ENCODE measurements at places on chromosomes 5 and 9.
A peak's percentile ranks its signal among the peaks of the same experiment; 100 is the strongest.

- DNase-seq, result no peak
Measured at GRCh38 chr5:130532786-130533185, 628.5 kb downstream of the CHSY3 start.

DNA sequence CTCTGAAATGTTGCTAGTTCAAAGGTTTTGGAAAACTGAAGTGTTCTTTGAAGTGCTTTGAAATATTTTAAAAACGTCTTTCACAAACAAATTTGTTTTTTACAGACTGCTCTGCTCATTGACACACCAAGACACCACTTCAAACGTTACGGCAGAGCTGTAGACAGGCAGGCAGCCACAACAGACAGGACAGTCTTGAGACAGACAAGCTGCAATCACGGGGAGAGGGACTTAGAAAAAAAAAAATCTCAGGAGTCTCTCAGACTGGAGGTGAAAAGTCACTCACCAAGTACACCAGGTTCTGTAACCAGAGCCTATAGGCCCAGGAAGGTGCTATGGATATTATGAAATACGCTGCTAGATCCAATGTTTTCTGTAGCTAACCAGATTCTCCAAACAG, 135.4 kb downstream of the ISL1 start:
- DNase-seq, result no peak

DNA sequence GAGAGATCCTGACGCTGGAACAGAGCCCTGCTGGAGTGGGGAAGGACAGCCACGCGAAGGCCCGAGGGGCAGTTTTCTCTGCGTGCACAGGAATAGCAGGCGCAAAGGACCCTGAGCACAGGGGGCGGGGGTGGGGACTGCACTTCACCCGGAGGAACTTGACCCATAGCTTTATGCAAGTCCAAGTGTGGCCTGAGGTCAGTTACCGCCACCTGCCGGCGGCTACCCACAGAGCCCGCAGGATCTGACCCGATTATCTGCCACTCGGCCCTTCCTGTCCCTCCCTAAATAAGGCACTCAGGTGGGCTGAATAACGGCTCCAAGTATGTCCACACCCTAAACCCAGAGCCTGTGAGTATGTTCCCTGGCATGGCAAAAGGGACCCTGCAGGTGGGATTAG, 65.4 kb upstream of the FCN1 start:
- no peak for DNase-seq

DNA sequence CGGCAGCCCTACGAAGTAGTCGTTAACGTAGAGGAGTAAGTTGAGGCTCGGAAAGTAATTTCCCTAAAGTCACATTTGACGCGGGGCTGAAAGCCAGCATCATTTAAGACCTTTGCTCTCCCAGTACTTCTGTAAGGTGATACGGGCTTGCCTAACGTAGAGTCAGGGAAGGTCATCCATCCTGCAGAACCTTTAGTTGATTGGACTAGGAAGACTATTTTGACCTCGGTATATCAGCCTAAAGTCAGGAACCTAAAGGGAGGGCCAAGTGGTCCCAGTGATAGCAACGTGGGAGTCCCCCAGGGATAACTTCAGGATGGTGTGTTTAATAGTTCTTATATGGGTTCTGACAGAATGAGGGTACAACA, 657 bp downstream of the NUP214 start:
- DNase-seq, result no peak

DNA sequence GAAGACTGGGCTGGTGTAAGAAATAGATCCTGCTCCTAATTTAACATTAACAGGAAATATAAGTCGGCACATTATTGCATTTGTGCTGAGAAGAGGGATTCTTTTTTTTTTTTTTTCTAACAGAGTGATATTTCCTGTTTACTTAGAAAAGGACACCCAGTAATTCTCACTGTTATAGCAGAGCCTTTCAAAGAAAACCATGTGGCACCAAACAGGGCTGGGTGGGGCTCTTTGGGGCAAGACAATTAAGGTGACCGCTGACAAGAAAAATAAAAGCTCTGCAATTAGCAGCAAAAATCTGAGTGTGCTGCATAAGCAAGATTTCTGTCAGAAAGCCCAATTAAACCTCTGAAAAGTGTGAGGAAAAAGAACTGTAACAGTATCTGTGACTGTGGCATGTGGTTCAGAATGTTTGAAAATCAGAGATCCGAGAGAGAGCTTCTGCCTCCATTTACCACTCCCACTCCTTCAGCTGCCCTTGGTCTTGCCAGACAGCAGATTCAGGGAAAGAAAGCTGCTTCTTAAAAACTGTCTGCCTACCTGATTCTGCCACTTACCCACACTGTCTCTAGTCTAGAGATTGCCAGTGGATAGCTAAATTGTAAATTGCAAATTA, 77.1 kb upstream of the IQGAP2 start:
- no peak for DNase-seq

GRCh38 chr5:158435161-158435616, 576.2 kb upstream of the CLINT1 start:
- no peak for DNase-seq

GRCh38 chr9:100108559-100108958, 9.5 kb downstream of the INVS start:
- DNase-seq, result no peak

- no peak for DNase-seq
Measured at GRCh38 chr5:146091881-146092280, 13.5 kb downstream of the PLAC8L1 start.

DNA sequence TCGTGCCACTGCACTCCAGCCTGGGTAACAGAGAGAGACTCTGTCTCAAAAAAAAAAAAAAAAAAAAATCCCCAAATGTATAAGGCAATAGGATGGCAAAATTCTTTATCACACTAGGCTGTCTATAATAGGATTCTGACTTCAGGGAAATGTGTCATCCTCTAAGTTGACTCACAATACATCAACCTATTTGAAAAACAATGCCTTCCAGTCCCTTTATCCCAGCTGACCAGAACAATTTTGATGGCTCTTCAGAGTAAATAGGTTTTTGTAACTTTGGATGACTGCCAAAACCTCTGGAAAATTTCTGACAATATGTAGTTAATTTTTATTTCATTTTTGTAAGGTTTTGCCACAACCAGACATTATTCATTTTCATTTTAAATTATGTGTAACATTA, 184.1 kb downstream of the CCDC192 start:
- no peak for DNase-seq

- peak; percentile 34 for DNase-seq
Measured at GRCh38 chr5:173327084-173327947, 898 bp downstream of the STC2 start.

GRCh38 chr9:111038331-111039230, at the start of gene LPAR1:
Gene LPAR1, minus strand, starts transcription at chr9:111038470. Its CDS starts 66,353 bp downstream, at chr9:110972117.
- DNase-seq, result no peak

DNA sequence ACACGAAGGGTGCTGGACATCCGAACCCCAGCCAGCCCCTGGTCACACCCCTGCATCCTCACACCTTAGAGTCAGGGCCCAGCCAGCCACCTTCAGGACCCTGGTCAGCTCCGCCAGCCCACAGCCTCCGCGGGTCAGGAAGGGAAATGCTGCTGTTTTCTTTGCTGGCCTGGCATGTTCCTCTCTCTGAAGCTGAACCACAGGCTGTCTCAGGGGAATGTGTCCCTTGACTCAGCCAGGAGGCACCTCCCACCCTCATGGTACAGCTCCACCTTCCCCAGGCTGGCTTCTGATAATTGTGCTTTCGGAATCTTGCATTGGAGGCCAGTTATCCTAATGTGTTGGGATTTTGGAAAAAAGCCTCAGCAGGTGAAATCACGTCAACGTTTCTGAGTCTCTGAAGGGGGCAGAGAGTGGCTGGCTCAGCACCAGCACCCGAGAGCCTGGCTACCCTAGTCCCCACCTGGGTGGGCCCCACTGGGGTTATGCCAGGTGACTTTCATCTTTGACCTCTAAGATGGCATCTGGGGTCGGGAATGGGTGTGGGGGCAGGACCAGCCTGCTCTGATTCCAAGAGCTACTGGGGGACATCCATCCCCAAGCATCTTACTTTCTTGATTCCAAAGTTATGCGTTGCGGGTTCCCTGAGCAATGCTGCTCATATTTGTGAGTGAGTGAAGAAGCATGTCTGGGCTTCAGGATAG, 9.8 kb upstream of the OLFM1 start:
- DNase-seq, result no peak

- DNase-seq, result no peak
Measured at GRCh38 chr9:16720386-16720785, 150.1 kb downstream of the BNC2 start.

GRCh38 chr9:93996863-93997262, 41.7 kb upstream of the BARX1 start:
- no peak for DNase-seq

GRCh38 chr5:109318455-109319108, 91.2 kb downstream of the PJA2 start:
- DNase-seq, result no peak

DNA sequence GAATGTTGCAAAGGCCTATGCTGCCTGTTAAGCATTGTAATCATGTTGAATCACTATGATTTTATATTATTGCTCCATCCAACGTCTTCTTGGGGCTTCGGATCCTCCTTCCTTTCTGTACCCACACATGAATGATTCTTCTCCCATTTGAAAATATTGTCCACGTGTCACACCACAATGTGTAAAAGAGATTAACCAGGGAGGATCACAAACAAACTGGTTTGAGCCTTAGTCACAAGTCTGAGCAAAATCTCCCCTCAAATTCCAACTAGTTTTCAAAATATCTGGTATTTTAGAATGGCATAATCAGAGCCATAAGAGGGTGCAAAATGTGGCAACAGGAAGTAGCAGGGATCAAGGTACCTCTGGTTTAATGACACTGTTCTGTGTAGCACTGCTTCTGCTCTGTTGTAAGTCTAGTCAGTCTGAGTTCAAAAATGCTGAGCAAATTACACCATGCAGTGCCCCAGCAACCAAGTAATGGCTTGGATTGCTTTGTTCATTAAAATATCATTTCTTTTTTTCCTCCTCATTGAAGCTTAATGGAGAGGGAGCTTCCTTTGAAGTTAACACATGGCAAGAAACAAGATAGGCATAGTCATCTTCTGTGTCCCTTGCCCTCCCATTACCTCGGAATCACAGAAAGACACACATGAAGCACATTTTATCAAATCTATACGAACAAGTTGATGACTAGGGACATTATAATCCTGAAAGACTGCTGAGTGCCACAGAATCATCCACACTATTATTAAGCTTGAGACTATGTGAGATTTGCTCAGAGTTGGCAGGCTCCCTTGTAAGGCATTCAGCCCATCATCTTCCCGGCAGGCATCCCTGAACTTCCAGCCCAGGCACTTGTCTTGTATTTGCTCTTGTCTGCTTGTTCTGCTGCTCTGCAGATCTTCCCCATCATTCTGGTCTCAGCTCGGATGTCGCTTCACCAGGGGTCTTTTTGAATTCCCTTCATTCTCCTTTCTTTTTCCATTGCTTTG, 102.0 kb upstream of the PRLR start:
- no peak for DNase-seq

- DNase-seq, result no peak
Measured at GRCh38 chr5:156094001-156094400, 233.0 kb upstream of the SGCD start.

GRCh38 chr5:25964009-25964372, 1074.4 kb downstream of the CDH9 start:
- no peak for DNase-seq

- no peak for DNase-seq
Measured at GRCh38 chr5:115372146-115372545, 75.7 kb upstream of the CCDC112 start.

DNA sequence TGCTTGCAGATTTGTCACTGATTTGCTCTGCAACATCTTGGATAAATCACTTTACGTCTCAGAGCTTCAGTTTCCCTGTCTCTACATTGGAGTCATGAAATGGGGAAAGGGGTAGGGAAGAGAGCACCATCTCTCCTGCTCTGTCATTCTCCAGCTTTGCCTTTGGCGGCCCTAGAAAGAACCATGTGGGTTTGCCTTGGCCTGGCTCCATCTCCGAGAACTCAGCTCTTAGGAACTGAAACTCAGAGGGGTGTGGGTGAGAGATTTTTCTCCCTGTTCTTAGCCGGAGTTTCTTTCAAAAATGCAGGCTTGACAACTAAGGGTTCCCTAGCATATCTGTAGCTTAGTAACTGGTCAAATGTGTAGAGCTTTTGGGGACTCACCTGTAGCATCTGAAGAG, 123.5 kb downstream of the SMARCA2 start:
- no peak for DNase-seq

DNA sequence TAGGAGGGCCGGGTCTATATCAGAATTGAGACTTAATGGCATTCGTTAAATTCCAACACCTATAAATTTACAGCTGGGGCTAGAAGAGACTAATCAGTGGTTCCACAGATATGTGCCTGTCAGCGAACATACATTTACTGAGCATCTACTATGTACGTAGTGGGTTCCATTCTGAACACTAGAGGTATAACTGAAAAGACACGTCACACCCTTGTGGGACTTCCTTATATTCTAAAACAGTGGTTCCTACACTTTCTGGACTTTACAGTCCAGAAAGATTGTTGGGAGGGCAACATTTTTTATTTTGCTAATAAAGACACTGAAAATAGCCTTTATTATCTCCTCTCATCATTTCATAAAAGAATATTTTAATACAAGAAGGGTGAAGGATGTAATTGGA, 140.5 kb downstream of the SCAMP1 start:
- no peak for DNase-seq

GRCh38 chr5:135721548-135722090, 112.8 kb upstream of the SLC25A48 start:
- DNase-seq, result no peak

DNA sequence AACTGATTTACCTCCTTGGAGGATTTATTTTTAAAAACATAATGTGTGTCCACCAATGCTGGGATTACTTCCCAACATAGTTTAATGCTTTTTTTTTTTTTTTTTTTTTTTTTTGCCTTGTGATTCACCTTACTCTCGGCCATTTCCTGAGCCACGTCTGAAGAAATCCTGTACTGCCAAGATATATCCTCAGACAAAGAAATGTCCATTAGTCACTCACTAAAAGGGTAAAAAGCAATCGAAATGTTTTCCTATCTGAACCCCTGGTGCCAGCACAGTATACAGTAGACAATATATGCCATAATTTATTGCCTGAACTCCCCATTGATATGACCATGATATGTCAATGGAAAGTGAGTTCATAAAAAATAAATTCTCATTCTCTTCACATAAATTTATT, 344.1 kb downstream of the BNC2 start:
- no peak for DNase-seq

DNA sequence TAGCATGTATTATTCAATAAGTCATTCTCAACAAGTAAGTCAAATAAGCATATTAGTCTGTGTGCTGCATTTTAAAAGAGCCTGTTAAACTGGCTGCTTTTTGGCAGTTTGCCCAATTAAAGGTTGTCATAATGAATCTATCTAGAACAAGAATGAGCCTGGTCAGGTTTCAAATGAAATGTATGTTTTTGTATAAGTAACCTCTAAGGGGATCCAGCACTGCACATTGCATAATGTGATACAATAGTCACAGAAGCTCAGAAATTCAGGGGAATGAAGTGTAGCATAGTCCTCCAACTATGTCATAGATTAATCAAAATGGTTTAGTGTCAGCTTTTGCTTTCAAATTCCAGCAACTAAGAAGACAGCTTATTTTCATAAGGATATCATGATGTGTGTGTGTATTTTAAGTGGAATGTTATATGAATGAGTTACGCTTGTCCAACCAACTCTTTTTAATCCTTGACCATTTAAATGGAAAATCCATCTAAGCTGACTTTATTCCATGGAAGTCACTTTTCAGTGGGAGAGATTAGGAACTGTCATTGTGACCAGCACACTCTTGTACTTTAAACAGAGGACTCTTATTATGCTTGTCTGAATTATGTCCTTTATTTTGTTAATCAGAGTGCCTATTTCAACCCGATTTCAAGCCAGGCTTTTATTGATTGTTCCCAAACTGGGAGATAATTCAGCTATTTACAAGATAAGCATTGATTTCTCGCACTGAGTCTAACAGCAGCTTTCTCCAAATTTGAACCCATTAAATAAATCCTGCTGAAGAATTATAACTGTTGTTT, 283.9 kb upstream of the ADAMTSL1 start:
- DNase-seq, result no peak

- no peak for DNase-seq
Measured at GRCh38 chr5:62521319-62521718, 57.3 kb upstream of the LRRC70 start.
